Lung microvascular endothelial cell (primary cell): ENCODE measurements at places on chromosomes 1 and 21. TPM values are rescaled to one million over a fixed set of nuclear protein-coding genes. Genes with fewer than 3 reads are reported as not detected.

PTGER3 gene
- under 0.01 TPM in 2 replicates for total RNA-seq

ATAD3A gene
- total RNA-seq = 17.1 and 22.2 TPM in 2 replicates

FAM20B gene
- total RNA-seq = 19.2 and 25.6 TPM in 2 replicates

COQ8A gene
- 14.2 and 33.3 TPM in 2 replicates for total RNA-seq

DISC1 gene
- 3.0 and 4.1 TPM in 2 replicates for total RNA-seq

FCRL2 gene
- not detected in 2 replicates for total RNA-seq

BATF3 gene
- total RNA-seq = 0.44 and 2.0 TPM in 2 replicates

PDC gene
- total RNA-seq = not detected in 2 replicates

IL22RA1 gene
- total RNA-seq = not detected in 2 replicates

FMO3 gene
- not detected in 2 replicates for total RNA-seq

DNALI1 gene
- 0.20 and 0.22 TPM in 2 replicates for total RNA-seq

THAP3 gene
- 13.5 and 19.8 TPM in 2 replicates for total RNA-seq

PGLYRP3 gene
- not detected in 2 replicates for total RNA-seq

HSD11B1 gene
- total RNA-seq = under 0.01 TPM in 1 of 2 replicates, not detected in the other

WNT2B gene
- total RNA-seq = 0.44 and 0.79 TPM in 2 replicates

SYT11 gene
- total RNA-seq = 15.5 and 24.6 TPM in 2 replicates

LRRC39 gene
- under 0.01 and 0.20 TPM in 2 replicates for total RNA-seq

HIPK1 gene
- total RNA-seq = 23.5 and 41.9 TPM in 2 replicates

ELF3 gene
- total RNA-seq = under 0.01 TPM in 1 of 2 replicates, not detected in the other

MANEAL gene
- 0.65 and 1.6 TPM in 2 replicates for total RNA-seq

SLC6A17 gene
- total RNA-seq = 0.40 and 1.1 TPM in 2 replicates

TCHHL1 gene
- total RNA-seq = not detected in 2 replicates

FAM167B gene
- 0.79 and 0.87 TPM in 2 replicates for total RNA-seq

PEAR1 gene
- total RNA-seq = 10.2 and 16.3 TPM in 2 replicates

ANGEL2 gene
- 26.2 and 35.5 TPM in 2 replicates for total RNA-seq

FCRL6 gene
- total RNA-seq = not detected in 2 replicates

RHBG gene
- not detected in 2 replicates for total RNA-seq

CFAP74 gene
- total RNA-seq = not detected in 2 replicates

SELENON gene
- total RNA-seq = 21.8 and 27.8 TPM in 2 replicates

ESPN gene
- 0.20 and 0.65 TPM in 2 replicates for total RNA-seq

C1QTNF12 gene
- total RNA-seq = 0.20 and 0.22 TPM in 2 replicates

DAB1 gene
- not detected in 2 replicates for total RNA-seq
